ENCODE measurements at places on chromosomes 3 and 15.

DNA sequence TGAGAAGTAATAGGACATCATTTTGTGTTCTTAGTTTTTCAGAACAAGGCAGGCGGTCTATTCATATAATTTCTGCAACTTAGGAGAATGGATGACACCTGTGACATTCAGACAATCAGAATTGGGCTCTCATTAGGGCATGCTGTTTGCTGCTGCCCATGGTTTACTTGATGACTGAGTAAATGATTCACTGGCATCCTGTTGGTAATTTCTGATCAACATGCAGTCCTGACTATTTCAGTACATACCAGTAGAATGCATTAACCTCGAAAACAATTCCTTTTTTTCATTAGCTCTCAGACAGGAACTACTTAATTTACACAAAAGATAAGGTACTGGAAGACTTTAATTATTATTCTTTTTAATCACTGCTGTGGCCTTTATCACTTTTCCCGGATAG lies 641.6 kb downstream of the NSUN3 start:
- DNase-seq: no peak

DNA sequence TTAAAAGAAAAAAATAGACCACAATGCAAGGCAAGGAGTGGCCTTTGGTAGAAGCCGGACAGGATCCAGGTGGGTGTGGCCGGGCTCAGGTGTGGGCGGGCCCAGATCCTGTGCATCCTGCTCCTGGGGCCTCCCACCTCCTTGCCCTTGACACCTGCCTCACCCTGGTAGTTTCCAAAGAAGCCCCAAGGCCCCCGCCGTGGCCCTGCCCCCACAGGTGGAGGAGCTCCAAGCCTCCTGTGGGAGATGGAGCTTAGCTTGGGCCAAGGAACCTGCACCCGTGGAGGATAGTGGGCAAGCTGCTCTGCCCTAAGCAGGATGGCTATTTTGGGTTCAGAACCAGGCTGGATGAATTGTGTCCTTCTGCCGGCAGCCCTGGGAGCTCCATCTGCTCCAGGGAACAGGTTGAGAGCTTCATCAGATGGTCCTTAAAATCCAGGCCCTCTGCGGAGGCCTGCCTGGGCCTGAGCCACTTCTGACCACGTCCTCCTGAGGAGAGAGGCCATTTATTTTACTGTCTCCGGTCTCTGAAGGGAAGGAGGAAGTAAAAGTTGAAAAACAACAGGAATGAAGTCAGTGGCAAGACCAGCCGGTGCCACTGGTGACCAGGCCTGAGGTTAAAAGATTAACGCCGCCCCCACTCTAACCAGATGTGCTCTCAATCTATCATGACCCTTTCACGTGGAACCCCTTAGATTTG lies 53.9 kb upstream of the KLF13 start:
- DNase-seq: no peak

GRCh38 chr3:109241459-109242186 lies 74.7 kb downstream of the DPPA2 start:
- no peak for DNase-seq

DNA sequence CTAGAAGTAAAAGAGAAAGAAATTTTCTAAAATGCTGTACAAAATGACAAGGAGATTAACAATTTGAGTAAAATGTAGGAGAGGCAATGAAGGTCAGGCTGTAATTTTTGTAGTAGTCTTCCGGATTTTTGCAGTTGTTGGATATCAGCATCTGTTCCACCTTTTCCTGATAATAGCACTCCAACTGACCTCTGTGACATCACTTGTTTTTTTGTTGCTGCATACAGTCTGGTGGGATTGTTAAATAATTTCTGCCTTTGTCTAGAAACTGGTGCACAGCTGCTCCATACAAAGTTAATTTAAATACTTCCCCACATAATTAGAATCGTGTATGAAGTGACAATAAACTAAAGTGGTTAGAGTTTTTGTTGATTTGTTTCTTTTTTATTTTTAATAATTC lies 731.4 kb downstream of the PLOD2 start:
- DNase-seq: no peak

- no peak for DNase-seq
These were observed 291.6 kb downstream of the ADAMTS17 start for GRCh38 chr15:100049936-100050876.

DNA sequence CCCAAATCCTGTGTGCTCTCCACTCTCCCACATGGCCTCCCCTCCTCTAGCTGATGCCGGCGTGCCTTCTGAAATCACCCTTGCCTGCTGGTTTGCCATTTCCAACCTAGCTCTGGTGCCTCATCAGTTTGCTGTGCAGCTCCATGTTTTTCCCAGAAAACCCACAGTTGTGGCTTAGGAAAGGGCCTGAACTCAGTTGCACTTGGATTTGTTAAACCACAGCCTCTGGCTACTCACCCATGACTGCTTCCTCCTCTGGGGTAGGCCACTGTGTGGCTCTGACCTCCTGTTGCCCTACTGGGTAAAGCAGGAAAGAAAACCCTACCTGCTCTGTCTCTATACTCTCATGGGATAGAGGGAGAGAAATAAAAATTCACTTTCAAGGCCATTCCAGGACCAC lies 97.3 kb downstream of the DAPK2 start:
- no peak for DNase-seq

- no peak for DNase-seq
These were observed 42.9 kb downstream of the SIDT1 start for GRCh38 chr3:113575206-113575605.

- peak; percentile 50 for DNase-seq
These were observed 407.2 kb upstream of the TGFBR2 start for GRCh38 chr3:30199096-30199759.

DNA sequence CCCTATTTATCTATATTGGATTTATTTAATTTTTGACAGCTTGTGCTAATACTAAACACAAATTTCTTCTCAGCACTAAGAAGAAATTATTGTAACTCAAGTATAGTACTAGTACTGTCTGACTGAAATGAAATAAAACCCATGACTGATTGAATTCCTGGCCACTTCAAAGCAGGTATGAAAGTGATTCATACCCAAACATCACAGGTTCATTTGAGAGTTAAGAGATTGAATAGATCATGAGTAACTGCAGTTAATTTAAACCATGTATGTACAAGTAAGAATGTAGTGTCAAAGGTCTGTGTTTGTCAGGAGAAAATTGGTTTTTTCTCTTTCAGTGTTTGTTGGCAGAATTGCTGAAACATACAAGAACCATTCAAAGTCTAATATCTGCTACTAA lies 332.0 kb upstream of the GRM7 start:
- DNase-seq: no peak

GRCh38 chr15:41848631-41849030 lies 10.0 kb downstream of the PLA2G4B start:
- no peak for DNase-seq

- DNase-seq: no peak
These were observed 3.3 kb downstream of the C15orf61 start for GRCh38 chr15:67524235-67524634.

DNA sequence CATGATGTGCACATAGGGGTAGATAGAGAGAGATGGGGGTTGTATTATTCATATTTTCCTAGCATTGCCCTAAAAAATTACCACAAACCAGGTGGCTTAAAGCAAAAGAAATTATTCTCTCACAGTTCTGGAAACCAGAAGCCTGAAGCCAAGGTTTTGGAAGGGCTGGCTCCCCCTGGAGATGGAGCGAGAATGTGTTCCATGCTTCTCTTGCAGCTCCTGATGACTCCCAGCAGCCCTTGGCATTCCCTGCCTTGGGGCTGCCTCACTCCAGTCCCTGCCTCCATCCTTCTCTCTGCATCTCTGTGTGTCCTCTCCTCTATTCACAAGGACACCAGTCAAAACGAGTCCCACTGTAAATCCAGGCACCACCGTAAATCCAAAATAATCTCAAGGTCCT lies 91.5 kb upstream of the FAM174B start:
- DNase-seq: no peak

GRCh38 chr3:65342084-65342683 lies 654.4 kb upstream of the ADAMTS9 start:
- peak; percentile 32 for DNase-seq

GRCh38 chr3:79154865-79155264 lies 612.9 kb downstream of the ROBO1 start:
- DNase-seq: no peak

DNA sequence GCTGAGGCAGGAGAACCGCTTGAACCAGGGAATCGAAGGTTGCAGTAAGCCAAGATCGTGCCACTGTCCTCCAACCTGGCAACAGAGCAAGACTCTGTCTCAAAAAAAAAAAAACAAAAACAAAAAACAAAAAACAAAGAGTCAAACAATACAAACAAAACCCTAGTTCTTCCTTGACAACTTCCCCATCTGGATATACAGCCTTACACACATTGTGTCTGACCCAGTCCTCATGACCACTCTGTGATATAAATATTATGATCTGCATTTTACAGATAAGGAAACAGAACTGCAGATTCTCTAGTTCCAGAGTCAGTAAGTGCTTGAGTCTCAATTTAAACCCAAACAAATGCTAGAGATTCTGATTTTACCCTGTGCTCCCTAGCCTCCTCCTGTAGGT lies 4.8 kb upstream of the ESYT3 start:
- no peak for DNase-seq

DNA sequence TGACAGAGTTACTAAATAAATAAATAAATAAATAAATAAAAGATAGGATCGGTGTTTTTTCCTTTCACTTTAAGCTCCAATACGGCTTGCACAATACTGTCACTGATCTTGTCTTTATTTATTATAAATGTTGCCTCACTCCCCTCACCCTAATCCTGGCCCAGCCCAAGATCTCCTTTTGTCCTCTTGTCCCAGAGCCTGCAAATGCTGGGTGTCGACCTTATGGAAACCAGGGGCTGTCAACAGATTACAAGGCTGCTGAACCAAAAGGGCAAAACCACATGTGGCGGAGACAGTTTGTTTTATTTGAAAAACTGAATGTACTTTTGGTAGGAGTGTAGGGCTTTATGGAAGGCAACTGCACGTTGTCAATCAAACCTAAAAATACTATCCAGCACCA lies 75.9 kb downstream of the RFTN1 start:
- no peak for DNase-seq

DNA sequence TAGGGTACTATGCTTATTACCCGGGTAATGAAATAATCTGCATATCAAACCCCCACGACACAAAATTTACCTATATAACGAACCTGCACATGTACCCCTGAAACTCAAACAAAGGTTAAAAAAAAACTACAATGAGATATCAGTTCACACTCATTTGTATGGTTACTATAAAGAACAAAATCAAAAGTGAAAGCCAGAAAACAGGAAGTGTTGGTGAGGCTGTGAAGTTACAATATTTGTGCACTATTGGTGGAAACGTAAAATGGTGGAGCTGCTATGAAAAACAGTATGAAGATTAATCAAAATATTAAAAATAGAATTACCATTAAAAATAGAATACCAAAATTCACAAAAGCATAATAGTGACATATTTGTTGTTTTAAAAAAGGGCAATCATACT lies 128.9 kb downstream of the ZIC1 start:
- DNase-seq: no peak

DNA sequence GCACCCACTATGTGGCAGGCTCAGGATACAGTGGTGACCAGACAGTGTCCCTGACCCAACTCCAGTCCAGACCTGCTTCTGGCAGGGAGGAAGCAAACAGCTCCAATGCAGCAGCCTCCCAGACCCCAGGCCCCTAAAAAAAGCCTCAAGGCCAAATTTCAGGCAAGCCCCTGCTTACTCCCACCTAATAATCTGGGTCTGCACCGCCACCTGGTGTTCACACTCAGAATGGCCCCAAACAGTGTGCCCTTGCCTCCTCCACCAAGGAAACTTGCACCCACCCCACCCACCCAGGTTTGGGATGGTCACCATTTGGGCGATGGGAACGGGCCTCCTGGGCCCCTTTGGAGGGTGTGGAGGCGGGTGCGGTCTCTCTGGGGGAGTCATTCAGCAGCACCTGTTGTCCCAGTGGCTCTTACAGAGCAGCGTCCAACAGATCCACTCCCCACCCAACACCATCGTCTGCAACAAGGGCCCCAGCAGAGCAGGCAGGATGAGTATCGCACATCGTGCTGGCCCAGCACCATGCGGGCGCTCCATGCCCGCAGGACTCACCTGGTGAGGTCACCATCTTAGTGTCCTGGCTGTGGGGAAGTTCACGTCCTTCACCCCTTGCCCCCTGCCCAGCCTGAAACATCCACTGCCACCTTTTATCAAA lies 17.3 kb downstream of the C3orf18 start:
- peak; percentile 68 for DNase-seq

DNA sequence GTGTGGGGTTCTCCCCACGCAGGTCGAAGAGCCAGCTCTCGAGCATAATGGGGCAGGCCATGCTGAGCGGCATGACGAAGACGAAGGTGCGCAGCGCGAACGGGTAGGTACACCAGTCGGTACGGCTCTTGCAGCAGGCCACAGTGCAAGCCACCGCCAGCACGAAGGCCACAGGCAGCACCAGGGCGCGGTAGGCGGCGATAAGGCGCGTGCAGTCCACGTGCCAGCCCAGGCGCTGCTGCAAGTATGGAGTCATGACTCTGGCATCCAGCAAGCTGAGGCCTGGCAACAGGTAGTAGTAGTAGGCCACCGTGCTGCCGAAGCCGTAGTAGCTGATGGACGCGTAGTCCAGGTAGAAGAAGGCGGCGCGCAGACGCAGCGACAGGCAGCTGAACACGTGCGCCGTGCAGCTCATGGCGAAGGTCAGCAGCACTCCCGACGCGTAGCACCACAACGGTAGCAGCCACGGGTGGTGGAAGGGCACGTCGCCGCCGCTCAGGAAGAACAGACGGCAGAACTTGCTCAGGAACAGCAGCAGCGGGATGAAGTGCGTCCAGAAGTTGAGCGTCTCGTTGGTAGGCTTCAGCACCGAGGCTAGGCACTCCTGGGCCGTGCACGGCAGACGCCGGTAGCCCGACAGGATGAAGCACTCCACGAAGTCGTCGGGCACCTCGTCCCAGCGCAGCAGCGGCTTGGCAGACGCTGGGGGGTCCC lies 797 bp downstream of the PAQR9 start:
- DNase-seq: no peak

DNA sequence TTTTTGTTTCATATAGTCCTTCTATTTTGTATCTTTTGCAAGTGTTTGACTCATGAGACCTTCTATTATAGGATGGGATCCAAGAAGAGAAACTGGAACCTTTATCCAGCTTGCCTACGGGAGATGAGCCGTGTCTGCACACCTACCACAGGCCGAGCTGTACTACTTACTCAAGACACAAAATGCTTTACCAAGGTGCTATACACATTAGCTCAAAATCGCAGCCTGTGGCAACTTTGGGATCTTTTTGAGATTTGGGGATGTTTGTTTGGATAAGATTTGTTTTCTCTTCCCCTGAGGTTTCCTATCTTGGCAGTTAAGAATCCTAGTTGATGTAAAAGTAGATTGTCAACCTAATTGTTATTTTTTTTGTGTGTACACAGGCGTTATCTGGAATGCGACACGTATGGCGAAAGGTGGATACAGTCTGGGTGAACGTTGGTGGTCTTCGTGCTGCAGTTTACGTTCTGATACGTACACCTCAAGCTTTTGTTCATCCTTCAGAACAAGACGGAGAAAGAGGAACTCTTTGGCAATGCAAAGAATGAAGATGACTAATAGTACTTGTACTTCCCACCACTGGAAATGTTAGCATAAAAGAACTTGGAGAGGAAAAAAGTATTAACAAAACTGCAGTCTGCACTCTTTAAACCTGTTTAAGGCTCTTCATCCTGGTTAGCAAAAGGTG lies 13.1 kb upstream of the SETD5 start:
- DNase-seq: no peak
